IMR-90 (cell line): ENCODE measurements at places on chromosomes 16 and 17.

GRCh38 chr16:21937336-21937829, 15.8 kb upstream of the UQCRC2 start:
- H3K27ac ChIP-seq = no peak overlapping the region
- H3K4me1 ChIP-seq = no peaks in the 10 kb centered on the region
- no peaks in the 10 kb centered on the region for H3K36me3 ChIP-seq
- no peak overlapping the region for H3K4me3 ChIP-seq
- H3K27me3 ChIP-seq = no peaks in the 10 kb centered on the region; the same call in none of the 2 replicates

DNA sequence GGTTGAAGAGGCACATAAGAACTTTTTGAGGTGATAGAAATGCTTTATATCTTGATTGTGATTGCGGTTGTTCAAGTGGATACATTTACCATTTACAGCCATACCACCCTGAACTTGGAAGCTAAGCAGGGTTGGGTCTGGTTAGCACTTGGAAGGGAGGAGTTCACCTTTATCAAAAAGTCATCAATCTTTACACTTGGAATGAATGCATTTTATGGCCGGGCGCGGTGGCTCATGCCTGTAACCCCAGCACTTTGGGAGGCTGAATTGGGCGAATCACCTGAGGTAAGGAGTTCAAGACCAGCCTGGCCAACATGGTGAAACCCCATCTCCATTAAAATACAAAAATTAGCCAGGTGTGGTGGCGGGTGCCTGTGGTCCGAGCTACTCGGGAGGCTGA, 9.5 kb upstream of the GJD3 start:
- H3K4me1 ChIP-seq = no peaks in the 10 kb centered on the region
- no peak for DNase-seq
- no peaks in the 10 kb centered on the region for H3K27me3 ChIP-seq
- H3K4me3 ChIP-seq = no peak overlapping the region

- H3K27ac ChIP-seq = no peak overlapping the region
- DNase-seq = peak; percentile 54
- H3K36me3 ChIP-seq = no peaks in the 10 kb centered on the region
- H3K4me1 ChIP-seq = no peaks in the 10 kb centered on the region
Measured at GRCh38 chr16:78045865-78046581, 23.7 kb downstream of the CLEC3A start.

GRCh38 chr16:86214326-86215232, 295.7 kb upstream of the FOXF1 start:
- peak; percentile 43 for DNase-seq
- H3K27me3 ChIP-seq = no peaks in the 10 kb centered on the region
- no peak overlapping the region for H3K4me3 ChIP-seq
- no peaks in the 10 kb centered on the region for H3K36me3 ChIP-seq

DNA sequence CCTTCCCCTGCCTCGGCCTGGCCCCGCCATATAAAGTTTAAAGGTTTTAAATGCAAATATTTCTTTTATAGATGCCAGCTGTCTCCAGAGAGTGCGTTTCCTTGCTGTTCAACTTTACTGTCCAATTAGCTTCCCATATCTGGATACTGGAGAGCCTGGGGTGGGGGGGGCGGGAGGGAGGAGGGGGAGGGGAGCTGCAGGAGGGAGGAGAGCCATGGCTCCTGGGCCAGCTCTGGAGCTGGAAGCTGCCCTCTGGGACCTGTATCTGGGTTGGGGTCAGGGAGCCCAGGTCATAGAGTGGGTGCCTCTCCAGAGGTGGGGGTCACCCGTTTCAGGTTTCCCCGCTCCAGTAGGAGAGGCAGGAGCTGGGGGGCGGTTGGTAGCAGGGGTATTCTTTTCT, 6.2 kb upstream of the GSE1 start:
- no peaks in the 10 kb centered on the region for H3K27me3 ChIP-seq
- no peaks in the 10 kb centered on the region for H3K36me3 ChIP-seq
- peaks cover 12% of the 10 kb centered on the region for H3K4me1 ChIP-seq
- H3K27ac ChIP-seq = no peak overlapping the region

GRCh38 chr16:82454566-82454965, 172.2 kb upstream of the CDH13 start:
- DNase-seq = no peak
- H3K4me1 ChIP-seq = no peaks in the 10 kb centered on the region
- H3K27me3 ChIP-seq = no peaks in the 10 kb centered on the region; the same call in 1 of the 2 replicates
- H3K27ac ChIP-seq = no peak overlapping the region
- no peaks in the 10 kb centered on the region for H3K36me3 ChIP-seq

- peak; percentile 56 for DNase-seq
- H3K27ac ChIP-seq = no peak overlapping the region
- no peaks in the 10 kb centered on the region for H3K4me1 ChIP-seq
- H3K36me3 ChIP-seq = no peaks in the 10 kb centered on the region
- no peaks in the 10 kb centered on the region for H3K27me3 ChIP-seq
- no peak overlapping the region for H3K4me3 ChIP-seq
Measured at GRCh38 chr17:51147650-51148049, 5.7 kb upstream of the NME1 start.

DNA sequence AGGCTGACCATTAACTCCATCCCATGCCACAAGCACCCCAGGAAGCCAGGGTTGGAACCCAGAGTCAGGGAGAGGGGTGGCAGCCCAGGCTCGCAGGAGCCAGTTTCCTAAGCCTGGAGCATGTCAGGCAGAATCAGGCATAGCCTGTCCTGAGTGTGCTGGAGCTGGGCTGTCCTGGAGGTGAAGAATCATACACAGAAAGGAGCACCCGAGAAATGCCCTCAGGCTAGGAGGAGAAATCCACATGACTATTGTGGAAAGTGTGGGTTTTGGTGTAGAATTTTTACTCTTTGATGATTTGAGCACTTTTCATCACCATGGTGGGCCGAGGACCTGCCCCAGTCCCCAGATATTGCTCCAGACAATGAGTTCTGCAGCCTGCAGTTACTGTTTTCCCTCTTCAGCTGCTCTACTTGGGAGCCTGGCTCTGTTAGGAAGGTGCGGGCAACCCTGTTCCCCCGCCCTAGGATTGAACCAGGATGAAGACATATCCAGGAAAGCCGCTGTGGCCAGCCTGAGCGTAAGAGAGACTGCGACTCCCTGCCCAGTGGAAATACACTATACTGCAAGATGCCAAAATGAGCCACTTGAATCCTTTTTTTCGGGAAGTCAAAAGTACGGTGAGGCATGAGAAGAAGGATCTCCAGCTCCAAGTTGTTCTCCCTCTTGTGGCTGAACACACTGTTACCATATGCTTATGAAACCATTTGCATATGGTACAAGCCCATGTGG, 29.0 kb upstream of the HEATR6 start:
- no peak for DNase-seq
- H3K4me3 ChIP-seq = no peak overlapping the region
- no peaks in the 10 kb centered on the region for H3K27me3 ChIP-seq
- H3K27ac ChIP-seq = no peak overlapping the region

DNA sequence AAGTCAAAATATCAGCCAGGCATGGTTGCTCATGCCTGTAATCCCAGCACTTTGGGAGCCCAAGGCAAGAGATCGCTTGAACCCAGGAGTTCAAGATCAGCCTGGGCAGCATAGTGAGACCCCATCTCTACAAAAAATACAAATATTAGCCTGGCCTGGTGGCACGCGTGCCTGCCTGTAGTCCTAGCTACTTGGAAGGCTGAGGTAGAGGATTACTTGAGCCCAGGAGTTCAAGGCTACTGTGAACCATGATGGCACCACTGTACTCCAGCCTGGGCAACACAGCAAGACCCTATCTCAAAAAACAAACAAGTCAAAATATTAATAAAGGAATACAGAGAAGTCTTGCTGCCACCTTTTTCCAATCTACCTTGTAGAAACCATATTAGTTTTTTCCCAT, 4.2 kb downstream of the ZNF689 start:
- no peak overlapping the region for H3K27ac ChIP-seq
- H3K36me3 ChIP-seq = peaks cover 25% of the 10 kb centered on the region
- H3K4me1 ChIP-seq = peaks cover 6% of the 10 kb centered on the region; the same call in 1 of the 2 replicates
- DNase-seq = no peak
- H3K4me3 ChIP-seq = no peak overlapping the region

DNA sequence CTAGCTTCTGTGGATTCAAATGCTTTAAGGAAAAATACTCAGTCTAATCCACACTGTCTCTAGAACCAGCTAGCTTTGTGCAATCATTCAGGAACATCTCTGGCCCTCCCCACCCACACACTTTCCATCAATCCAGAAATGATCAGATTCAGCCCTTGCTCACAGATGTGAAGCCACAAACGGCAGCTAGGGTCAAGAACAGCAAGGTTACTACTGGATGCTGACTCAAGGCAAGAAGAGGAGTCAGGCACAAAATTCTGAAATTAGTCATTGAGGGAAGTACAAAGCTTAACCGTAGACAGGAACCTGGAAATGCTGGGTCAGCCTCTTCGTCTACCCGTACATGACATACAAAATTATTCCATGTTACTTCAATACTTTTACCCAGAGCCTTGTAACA, 174.6 kb downstream of the CDH13 start:
- H3K27me3 ChIP-seq = no peaks in the 10 kb centered on the region
- no peak overlapping the region for H3K4me3 ChIP-seq
- no peak overlapping the region for H3K27ac ChIP-seq
- H3K36me3 ChIP-seq = no peaks in the 10 kb centered on the region

DNA sequence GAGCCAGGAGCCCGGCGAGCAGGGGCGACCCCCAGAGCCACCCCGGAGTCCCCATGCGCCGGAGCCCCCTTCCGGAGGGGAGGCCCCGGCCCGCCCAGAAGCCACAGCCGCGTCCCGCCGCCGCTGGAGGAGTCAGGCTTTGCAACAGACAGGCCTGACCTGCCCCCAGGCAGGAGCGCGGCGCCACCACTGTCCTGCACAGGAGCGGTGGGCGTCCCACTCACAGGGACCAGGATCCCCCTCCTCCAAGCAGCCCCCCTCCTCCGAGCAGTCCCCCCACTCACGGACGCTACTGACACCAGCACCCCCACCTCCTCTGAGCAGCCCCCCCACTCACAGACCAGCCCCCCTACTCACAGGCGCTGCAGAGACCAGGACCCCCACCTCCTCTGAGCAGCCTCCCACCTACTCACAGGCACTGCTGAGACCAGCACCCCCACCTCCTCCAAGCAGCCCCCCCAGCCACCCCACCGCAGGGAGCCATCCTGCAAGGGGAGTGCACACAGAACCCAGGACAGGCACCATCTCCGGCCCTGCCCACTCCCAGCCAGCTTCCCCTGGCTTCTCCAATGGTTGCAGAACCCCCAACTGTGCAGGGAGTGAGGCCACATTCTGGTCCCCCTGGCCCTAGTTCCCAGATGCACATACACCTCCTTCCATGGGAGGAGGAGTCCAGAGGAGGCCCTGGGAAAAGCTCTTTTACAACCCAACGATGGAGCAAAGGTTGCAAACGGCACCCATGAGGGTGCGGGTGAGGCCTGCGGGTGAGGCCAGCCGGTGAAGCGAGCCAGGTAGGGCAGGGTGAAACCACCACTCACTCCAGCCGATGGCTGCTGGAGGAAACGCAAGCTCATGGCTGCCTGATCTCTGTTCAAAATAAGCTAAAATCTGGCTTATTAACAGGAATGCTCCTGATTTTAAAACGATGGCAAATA, 69.9 kb downstream of the ABR start:
- peak overlapping the region; percentile 60 for H3K4me3 ChIP-seq
- H3K27me3 ChIP-seq = no peaks in the 10 kb centered on the region

DNA sequence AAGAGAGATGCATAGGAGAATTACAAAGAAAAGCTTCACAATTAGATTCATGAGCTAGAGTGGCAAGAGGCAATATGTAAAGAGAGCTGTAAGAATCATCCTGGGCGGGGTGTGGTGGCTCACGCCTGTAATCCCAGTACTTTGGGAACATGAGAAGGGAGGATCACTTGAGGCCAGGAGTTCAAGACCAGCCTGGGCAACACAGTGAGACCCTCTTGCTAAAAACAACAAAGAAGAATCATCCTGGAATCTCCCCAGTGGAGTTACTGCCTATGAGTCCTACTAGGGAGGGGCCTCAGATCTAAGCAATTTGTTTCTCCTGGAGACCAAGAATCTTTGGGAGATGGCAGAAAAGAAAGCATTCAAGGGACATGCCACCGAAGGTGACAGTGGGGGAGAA, 119.1 kb downstream of the HIC1 start:
- H3K27ac ChIP-seq = peak overlapping the region; percentile 80
- H3K4me1 ChIP-seq = peaks cover 54% of the 10 kb centered on the region
- no peak overlapping the region for H3K4me3 ChIP-seq

- H3K27ac ChIP-seq = no peak overlapping the region
- no peaks in the 10 kb centered on the region for H3K36me3 ChIP-seq
- H3K27me3 ChIP-seq = no peaks in the 10 kb centered on the region
Measured at GRCh38 chr16:22203091-22203490, 3.0 kb upstream of the EEF2K start.
